Endothelial cell of umbilical vein (primary cell): ENCODE measurements at places on chromosomes 13 and 19. TPM values are rescaled to one million over a fixed set of nuclear protein-coding genes. Genes with fewer than 3 reads are reported as not detected.

ZNF20 gene
- 0.35 and 0.88 TPM in 2 replicates for total RNA-seq

GRCh38 chr19:40549007-40549708 is 27.5 kb upstream of the SHKBP1 start:
- H3K27ac ChIP-seq, result no peak overlapping the region
- no peaks in the 10 kb centered on the region for H3K4me1 ChIP-seq
- no peak overlapping the region for H3K4me3 ChIP-seq
- H3K27me3 ChIP-seq, result peaks cover 16% of the 10 kb centered on the region
- peak; percentile 42 for DNase-seq

DNA sequence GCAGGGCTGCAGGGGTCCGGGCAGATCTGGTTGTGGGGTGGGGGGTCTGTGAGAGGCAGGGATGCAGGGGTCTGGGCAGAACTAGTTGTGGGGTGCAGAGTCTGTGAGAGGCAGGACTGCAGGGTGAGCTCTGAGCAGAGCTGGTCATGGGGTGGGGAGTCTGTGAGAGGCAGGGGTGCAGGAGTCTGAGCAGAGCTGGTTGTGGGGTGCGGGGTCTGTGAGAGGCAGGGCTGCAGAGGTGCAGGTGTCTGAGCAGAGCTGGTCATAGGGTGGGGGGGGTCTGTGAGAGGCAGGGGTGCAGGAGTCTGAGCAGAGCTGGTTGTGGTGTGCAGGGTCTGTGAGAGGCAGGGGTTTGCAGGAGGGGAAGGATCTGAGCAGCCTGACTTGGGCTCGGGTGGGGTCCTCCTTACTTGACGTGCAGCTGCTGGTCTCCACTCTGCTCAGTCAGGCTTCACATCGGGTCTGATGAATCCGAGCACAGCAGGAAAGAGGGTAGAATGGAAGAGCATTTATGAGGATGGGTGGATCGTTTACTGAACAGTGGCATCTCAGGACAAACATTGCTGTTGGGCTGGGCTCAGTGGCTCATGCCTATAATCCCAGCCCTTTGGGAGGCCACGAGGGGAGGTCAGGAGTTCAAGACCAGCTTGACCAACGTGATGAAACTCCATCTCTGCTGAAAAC is 31.2 kb downstream of the IGFL2 start:
- no peak overlapping the region for H3K27ac ChIP-seq
- no peak for DNase-seq
- peaks cover 6% of the 10 kb centered on the region for H3K27me3 ChIP-seq
- H3K36me3 ChIP-seq, result no peaks in the 10 kb centered on the region
- H3K4me3 ChIP-seq, result no peak overlapping the region
- H3K4me1 ChIP-seq, result no peaks in the 10 kb centered on the region

GRCh38 chr13:111971891-111972780 is 94.8 kb upstream of the SOX1 start:
- no peaks in the 10 kb centered on the region for H3K27me3 ChIP-seq
- no peak overlapping the region for H3K4me3 ChIP-seq
- H3K36me3 ChIP-seq, result no peaks in the 10 kb centered on the region
- no peak for DNase-seq
- H3K27ac ChIP-seq, result no peak overlapping the region
- H3K4me1 ChIP-seq, result no peaks in the 10 kb centered on the region

GRCh38 chr13:38173403-38173802 is 176.2 kb upstream of the UFM1 start:
- no peak overlapping the region for H3K4me3 ChIP-seq
- no peaks in the 10 kb centered on the region for H3K36me3 ChIP-seq
- DNase-seq, result no peak
- no peaks in the 10 kb centered on the region for H3K4me1 ChIP-seq
- H3K27me3 ChIP-seq, result no peaks in the 10 kb centered on the region

DNA sequence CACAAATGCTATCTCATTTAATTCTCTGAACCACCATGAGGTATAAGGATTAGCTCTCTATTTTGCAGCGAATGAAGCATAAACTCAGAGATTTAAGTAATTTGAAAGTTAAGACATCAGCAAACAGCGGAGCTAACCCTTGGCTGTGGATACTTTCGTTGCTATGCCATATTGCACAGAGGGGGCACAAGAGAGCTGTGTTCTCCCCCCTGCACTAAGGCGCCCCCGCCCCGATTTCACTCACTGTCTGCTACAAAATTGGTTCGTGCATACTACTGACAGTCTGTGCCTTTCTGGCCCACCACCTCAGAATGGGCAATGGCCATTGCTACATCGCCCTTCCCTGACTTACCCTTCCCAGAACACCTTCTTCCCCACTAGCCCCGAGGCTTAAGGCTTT is 105.7 kb upstream of the OBI1 start:
- H3K4me3 ChIP-seq, result no peak overlapping the region
- H3K36me3 ChIP-seq, result no peaks in the 10 kb centered on the region
- peaks cover 8% of the 10 kb centered on the region for H3K4me1 ChIP-seq

- peaks cover 21% of the 10 kb centered on the region for H3K4me1 ChIP-seq
- peak overlapping the region; percentile 98 for H3K27ac ChIP-seq
- DNase-seq, result no peak
- H3K27me3 ChIP-seq, result no peaks in the 10 kb centered on the region
Measured at GRCh38 chr19:18304208-18304457, 18.7 kb downstream of the LSM4 start.

GRCh38 chr13:40982772-40983171 is 36.3 kb downstream of the ELF1 start:
- H3K4me1 ChIP-seq, result peaks cover 69% of the 10 kb centered on the region
- H3K4me3 ChIP-seq, result peak overlapping the region; percentile 91
- DNase-seq, result peak; percentile 95
- H3K27ac ChIP-seq, result peak overlapping the region; percentile 99
- no peaks in the 10 kb centered on the region for H3K27me3 ChIP-seq

DNA sequence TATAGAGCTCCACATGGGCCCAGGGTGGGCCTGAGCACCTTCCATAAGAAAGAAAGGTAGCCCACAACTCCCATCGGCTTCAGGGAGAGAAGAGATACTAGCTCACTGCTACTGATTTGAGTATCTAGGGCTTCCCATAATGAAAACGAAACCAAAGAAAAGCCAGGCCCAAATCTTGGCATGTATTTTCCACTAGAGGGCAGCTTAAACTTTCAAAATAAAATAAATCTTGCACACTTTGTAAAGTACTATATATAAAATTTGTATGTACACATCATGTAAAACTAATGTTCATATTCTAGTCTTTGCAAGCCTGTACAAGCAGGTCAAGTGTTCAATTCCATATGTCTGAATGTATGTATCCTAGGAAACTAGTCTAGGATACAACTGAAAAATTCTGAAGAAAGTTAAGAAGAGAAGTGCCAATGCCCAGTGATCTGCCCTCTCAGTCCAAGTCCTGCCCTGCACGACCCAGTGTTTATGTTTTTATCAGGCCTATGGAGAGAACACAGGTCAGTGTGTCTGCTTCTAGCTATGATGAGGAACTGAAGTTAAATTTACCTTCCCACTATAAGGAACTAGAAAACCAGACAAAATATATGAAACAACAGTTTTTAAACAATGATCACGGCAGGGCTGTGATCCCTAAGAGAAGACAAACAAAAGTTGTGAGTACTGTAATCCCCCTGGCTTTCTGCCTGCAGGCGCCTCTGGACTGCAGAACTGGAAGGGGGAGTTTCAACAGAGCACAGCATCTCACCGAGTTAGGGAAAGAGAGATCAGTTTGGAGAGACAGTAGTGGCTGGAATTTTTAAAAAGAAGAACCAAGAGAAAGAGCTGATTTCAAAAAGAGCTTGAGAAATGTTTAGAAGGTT is 475.7 kb downstream of the UQCRFS1 start:
- DNase-seq, result no peak
- H3K27ac ChIP-seq, result no peak overlapping the region
- H3K4me1 ChIP-seq, result no peaks in the 10 kb centered on the region
- H3K4me3 ChIP-seq, result no peak overlapping the region
- H3K27me3 ChIP-seq, result no peaks in the 10 kb centered on the region

DNA sequence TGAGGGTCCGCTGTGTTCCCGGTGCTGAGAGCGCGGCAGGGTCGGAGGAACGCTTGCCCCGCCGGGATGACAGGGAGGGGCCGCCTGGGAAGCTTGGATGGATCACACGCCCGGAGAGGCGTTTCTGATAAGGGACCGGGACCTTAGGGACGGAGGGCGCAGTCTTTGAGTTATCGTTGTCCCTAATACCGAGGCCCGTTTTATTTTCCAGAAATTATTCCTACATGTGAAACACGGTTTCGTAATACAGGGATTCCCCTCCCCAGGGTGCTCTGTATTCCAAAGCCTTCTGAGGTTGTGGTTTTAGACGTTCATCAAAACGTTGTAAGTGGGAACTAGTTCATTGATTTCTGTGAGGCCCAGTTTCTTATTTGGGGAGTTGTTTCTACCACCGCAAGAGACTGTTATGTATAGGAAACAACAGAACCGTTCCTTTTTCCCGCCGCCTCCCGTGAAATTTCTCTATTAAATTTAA is 752 bp downstream of the PDCD5 start:
- H3K36me3 ChIP-seq, result peaks cover 6% of the 10 kb centered on the region
- peaks cover 11% of the 10 kb centered on the region for H3K4me1 ChIP-seq
- no peaks in the 10 kb centered on the region for H3K27me3 ChIP-seq
- DNase-seq, result peak; percentile 39

C2CD4C gene
- 0.37 and 0.38 TPM in 2 replicates for total RNA-seq

GRCh38 chr19:29606420-29606747 is 301 bp downstream of the POP4 start:
- peak overlapping the region; percentile 76 for H3K4me3 ChIP-seq
- peaks cover 10% of the 10 kb centered on the region for H3K4me1 ChIP-seq
- peak overlapping the region; percentile 70 for H3K27ac ChIP-seq
- no peak for DNase-seq
- H3K36me3 ChIP-seq, result peaks cover under 1% of the 10 kb centered on the region

COMP gene
- total RNA-seq, result not detected in 2 replicates

- no peak overlapping the region for H3K4me3 ChIP-seq
- H3K4me1 ChIP-seq, result no peaks in the 10 kb centered on the region
- no peak for DNase-seq
- no peak overlapping the region for H3K27ac ChIP-seq
Measured at GRCh38 chr19:12331211-12331941, 2.1 kb downstream of the ZNF563 start.

DHDH gene
- not detected in 2 replicates for total RNA-seq

POLD1 gene
- total RNA-seq, result 63.9 and 73.8 TPM in 2 replicates

DNA sequence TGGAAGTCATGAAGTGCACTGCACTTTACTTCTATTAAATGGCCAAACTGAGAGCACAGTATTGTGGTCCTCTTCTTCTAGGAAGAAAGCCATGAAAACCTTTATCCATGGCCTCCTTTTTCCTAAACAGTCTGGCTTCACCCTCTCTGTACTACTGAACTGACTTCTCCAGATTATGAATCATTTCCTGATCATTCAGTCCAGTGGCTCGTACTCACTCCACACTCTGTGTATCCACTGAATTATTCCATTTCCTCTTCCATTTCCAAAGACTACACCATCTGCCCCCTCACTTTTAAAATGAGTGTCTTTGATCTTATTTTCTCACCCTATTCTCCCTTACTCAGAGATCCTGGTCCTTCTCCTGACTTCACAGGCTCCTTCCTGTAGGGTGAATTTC is 29.7 kb upstream of the FREM2 start:
- no peak overlapping the region for H3K4me3 ChIP-seq
- DNase-seq, result no peak
- no peaks in the 10 kb centered on the region for H3K36me3 ChIP-seq
- no peaks in the 10 kb centered on the region for H3K27me3 ChIP-seq

CEACAM19 gene
- 9.9 and 13.0 TPM in 2 replicates for total RNA-seq

DNA sequence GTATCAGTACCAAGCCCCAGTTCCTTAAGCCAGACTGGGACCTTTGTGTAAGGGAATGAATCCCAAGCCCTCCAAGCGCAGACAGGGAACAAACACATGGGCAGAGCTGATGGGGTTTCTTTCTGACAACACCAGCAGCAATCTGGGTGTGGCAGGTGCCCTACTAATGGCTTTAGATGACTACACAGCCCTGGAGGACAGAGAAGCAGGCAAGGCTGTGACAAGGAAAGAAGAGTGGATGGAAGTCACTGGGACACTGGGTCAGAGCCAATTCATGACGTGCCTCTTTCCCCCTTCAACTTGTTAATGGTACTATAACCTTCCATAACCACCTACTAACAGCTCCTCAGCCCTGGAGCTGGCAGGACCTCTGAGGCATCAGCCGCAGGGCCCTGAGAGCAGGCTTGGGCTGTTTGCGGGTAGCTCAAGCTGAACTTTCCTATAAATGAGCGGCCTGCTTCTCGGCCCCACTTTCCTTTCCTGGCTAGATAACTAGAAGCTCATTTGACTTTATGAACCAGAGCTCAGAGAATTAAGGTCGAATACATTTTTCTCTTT is 38.9 kb downstream of the RASL11A start:
- H3K4me1 ChIP-seq, result no peaks in the 10 kb centered on the region
- H3K36me3 ChIP-seq, result no peaks in the 10 kb centered on the region
- H3K4me3 ChIP-seq, result no peak overlapping the region
- H3K27ac ChIP-seq, result no peak overlapping the region

DNA sequence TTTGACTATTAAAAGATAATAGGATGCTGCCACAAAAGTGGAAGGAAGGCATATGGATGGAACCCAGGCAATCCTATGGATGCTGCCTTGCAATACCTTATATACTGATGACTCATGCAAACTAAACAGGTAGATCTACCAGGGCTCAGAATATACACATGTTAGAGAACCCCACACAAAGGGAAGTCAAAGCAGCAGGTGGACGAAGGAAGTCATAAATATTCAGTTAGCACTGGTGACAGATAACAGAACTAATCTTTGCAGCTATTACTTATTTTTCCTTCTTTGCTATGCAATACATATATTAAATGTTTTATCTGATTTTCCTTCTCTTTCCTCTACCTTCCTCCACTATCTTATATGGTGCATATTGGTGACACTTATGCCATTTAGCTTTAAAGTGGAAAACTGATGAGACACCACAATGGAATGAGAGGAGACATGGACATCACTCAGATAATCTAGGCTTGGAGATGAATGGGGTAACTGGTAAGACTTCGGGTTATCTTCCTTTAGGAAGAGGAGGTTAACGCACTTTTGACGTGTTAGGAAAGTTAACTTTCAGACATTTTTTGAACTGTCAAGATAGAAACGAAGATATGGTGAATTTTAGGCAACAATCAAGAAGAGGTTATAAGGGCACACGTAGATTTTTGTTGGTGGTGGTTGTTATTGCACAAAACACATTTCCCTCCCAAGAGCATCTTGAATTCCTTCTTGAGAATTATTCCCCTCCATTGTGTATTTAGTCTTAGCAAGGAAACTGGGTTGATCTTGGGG is 39.8 kb upstream of the MBNL2 start:
- H3K4me1 ChIP-seq, result no peaks in the 10 kb centered on the region
- DNase-seq, result no peak
- H3K27me3 ChIP-seq, result peaks cover 4% of the 10 kb centered on the region
- H3K27ac ChIP-seq, result no peak overlapping the region

- H3K27me3 ChIP-seq, result peaks cover 83% of the 10 kb centered on the region
- no peaks in the 10 kb centered on the region for H3K36me3 ChIP-seq
- H3K4me3 ChIP-seq, result no peak overlapping the region
- no peak overlapping the region for H3K27ac ChIP-seq
Measured at GRCh38 chr19:1758231-1758577, 4.9 kb downstream of the ONECUT3 start.

DNA sequence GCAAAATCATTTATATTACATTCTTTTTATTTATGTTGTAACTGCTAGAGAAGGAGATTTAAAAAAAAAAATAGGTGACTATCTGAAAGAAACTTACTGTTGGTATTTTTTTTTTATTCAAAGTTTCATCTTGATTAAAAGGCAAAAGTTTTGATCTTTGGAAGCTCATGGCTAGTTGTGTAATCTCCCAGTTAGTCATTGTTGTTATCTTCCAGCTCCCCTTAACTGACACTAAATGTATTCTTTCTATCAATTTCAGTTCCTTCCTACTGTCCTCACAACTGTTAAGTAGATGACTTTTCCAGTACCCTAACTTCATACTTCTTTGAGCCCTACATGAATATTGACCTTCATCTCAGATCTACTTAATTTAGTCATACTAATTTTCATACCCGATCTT is 71.1 kb downstream of the PIBF1 start:
- H3K36me3 ChIP-seq, result peaks cover 13% of the 10 kb centered on the region
- no peaks in the 10 kb centered on the region for H3K4me1 ChIP-seq
- H3K27me3 ChIP-seq, result no peaks in the 10 kb centered on the region
- H3K27ac ChIP-seq, result no peak overlapping the region
- no peak for DNase-seq

CDC34 gene
- total RNA-seq, result 92.9 and 93.2 TPM in 2 replicates
